ENCODE measurements at places on chromosomes 6 and 20.

- DNase-seq: no peak
These were observed 26.9 kb upstream of the MOCS1 start for GRCh38 chr6:39961178-39961577.

- DNase-seq: no peak
These were observed 553.0 kb upstream of the ADGRB3 start for GRCh38 chr6:68082086-68082485.

- DNase-seq: no peak
These were observed 84.9 kb downstream of the TIAM2 start for GRCh38 chr6:155079985-155080452.

DNA sequence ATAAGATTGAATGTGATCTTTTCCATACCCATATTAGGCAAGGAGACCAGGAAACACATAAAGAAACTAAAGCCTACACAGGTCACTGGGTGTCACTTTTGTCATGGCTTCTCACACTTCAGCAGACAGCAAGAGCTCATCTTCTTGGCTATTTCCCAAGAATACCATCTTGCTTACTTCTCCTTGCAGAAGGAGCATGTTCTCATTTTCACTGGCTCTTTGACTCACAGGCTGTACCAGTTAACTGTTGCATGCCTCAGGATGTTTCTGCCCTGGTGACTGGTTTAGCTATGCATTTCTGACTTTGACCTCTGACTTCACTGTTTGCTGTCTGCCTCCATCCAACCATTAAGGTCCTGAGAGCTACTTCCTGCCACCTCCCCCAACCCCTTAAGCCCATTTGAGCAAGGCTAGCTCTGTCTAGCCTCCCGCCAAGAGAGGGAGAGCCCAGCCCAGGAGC lies 40.3 kb upstream of the OGFRL1 start:
- DNase-seq: no peak

DNA sequence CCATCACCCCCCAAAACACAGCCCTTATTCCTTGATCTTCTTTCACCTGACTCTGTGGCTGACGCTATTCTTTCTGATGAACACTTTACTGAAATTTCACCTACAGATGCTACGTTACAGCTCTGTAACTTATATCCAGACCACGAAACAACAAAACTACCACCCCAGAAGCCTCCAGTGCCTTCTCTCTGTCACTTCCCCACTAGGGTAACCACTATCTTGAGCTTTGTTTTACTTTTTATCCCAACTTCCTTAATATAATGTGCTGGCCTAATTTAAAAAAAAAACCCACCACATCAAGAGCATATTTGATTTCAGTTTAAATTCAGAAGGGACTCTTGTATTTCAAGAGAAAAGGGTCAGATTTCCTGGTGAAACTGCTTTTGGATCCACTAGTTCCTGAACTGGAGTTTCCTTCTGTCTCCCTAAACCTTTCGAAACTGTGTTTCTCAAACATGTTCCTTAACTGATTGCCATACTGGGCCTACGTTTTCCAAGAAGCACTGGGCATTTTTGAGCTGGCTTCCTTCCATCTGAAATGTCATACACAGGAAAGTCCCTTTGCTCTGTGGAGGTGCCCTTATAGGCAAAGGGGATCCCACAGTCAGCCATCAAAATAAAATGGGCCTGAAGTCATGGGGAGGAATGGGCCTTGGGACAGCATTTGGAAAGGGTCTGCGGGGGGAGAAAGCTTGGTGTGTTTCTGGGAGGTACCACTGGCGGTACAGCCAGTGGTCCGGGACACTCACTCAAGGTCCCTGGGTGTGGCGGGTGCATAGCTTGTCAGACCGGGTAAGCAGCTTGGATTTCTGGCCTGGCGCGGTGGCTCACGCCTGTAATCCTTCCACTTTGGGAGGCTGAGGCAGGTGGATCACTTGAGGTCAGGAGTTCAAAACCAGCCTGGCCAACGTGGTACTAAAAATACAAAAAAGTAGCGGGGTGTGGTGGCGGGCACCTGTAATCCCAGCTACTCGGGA lies 25.8 kb upstream of the RTF2 start:
- no peak for DNase-seq

DNA sequence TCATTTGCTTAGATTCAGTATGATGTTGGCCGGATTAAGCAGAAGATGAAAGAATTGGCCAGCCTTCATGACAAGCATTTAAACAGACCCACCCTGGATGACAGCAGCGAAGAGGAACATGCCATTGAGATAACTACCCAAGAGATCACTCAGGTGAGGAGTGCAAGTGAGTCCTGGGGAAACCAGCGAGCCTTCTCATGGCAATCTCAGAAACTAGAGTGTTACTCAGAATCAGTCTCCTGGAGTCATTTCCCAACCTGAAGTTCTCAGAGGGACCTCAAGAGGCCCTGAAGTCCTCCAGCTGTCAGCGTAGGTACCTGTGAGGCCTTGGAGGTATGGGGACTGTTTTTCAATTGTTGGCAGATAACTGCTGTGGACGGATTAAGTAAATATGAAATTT lies 16.9 kb downstream of the STX16 start:
- no peak for DNase-seq

- DNase-seq: no peak
These were observed 77.2 kb downstream of the PTPN1 start for GRCh38 chr20:50587291-50587961.

DNA sequence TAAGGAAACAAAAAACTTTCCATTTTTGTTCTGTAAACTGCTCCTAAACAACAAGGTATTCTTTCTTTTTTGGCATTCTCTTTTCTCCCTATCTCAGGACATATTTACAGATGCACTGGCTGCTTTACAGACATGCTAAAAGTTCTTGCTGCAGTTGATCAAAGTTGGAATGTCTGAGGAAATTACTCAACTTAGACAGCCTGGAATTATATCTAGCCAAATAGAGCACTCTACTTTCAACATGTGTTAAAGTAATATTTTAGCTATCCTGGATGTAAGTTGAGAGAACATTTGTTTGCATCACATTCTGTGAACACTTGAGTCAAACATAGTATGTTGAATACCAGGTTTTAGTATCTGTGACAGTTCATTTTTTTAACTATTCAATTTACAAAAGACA lies 24.8 kb downstream of the TASP1 start:
- no peak for DNase-seq

GRCh38 chr6:85353012-85353411 lies 96.9 kb upstream of the NT5E start:
- DNase-seq: no peak

- no peak for DNase-seq
These were observed 133.4 kb upstream of the FUT9 start for GRCh38 chr6:95882371-95882770.

GRCh38 chr20:13567663-13568062 lies 71.1 kb downstream of the TASP1 start:
- DNase-seq: no peak

- no peak for DNase-seq
These were observed 96.6 kb upstream of the NAA20 start for GRCh38 chr20:19920381-19921138.

GRCh38 chr20:50578778-50579165 lies 68.6 kb downstream of the PTPN1 start:
- DNase-seq: no peak

DNA sequence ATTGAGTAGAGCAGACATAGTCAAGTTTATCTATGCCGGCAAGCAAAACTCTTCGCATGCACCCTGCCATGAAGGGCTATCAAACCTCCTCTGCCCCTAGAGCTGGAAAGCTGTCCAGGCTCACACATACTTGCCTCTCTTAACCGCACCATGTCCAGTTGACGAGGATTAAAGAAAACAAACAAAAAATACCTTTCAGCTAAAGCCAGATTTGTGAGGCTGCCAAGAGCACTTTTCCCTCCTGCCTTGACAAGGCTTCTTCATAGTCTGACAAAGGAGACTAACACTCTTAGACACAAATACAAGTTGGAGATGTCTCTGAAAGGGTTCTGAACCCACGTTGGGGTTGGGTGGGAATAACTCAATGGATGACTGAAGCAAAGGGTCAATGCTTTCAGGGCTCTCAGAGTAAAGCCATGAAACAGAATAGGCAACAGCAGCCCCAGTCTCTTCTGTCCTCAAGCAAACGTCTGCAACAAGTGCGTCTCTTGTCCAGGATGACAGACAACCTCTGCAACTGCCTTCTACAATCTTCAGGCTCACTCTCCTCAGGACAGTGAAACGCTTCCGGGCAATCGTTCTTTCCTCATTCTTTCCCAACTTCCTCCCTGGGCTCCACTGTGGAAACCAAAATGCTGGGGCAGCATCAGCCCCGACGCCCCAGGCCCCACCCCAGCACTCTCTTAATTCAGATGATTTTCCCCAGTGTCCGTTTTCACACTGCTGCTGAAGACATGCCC lies 57.8 kb downstream of the AGPAT4 start:
- DNase-seq: no peak

DNA sequence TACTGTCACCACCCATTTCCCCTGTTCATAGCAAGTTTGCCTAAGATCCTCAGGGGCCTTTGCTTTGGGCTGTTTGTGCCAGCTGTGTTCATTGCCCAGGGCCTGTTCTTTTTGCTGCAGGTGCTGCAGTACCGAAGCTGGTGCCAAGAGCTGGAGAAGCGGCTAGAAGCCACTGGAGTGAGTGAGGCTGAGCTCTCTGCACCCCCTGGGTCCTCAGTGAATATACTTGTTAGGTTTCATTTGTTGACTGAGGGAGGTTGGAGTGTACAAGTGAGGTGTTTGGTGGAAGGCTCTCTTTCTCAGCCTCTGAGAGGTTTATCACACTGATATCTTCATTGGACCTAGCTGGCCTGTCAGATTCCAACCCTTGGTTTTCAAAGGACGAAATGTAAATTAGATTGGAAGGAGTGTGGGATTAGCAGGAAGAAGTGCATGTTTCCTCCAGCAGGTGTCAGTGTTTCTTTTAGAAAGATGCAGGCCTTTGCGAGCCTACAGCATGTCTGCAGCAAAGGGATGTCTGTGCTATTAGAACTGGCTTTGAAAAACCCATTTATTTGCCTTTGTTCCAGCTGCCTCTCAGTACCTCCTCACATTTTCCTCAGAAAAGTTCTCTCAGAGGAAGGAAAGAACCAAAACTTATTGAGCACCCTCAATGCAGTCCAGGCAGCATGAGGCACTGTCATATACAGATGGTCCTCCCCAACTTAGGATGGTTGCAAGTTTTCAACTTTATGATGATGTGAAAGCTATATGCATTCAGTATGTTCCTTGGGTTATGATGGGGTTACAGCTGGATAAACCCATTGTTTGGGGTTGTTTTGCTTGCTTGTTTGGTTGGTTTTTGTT lies 8.3 kb downstream of the CEP250 start:
- no peak for DNase-seq

DNA sequence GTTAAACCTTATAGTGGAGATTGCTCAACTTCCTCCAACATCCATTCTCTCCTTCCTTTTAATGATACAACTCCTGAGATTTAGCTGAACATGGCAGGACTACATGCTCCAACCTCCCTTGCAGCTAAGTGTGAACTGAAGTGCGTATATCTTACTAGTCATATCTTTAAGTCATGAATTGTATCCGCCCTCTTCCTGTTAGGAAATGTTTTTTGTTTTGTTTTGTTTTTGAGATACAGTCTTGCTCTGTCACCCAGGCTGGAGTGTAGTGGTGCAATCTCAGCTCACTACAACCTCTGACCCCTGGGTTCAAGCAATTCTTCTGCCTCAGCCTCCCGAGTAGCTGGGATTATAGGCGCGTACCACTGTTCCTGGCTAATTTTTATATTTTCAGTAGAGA lies 8.8 kb upstream of the OSTM1 start:
- DNase-seq: no peak

DNA sequence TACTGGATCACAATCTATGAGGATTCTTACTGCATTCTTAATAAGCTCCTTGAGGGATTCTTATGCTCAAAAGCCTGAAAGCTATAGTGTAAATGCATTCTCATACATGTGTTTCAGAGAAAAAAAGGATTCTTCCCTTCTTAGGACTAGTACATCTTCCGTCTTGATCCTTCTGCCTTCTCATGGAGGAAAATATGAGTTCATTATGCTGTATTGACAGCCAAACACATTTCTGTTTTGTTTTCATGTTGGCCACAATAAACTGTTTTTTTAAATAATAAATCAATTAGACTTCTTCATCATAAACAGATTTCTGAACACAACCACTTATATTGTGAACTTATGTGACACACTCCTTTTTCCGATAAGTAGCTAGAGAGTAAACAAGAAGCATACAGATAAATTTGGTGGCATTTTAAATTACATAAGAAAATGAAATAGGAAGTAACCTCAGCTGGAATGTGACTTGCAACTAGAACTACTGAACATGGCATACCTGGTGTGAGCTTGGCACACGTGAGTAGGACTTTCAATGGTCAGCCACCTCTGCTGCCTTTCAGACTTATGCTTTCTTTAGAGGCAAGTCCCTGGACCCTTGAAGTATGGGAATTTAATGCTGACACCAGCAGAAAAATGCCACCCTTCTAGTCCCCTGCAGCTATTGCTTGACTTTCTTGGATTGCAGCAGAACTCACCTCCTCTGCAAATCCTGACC lies 350.4 kb downstream of the BCKDHB start:
- no peak for DNase-seq

GRCh38 chr20:36115925-36116324 lies 38.6 kb upstream of the EPB41L1 start:
- DNase-seq: no peak

GRCh38 chr6:77425216-77425615 lies 38.1 kb downstream of the HTR1B start:
- no peak for DNase-seq

- no peak for DNase-seq
These were observed 8.0 kb downstream of the CDH22 start for GRCh38 chr20:46300281-46300680.

DNA sequence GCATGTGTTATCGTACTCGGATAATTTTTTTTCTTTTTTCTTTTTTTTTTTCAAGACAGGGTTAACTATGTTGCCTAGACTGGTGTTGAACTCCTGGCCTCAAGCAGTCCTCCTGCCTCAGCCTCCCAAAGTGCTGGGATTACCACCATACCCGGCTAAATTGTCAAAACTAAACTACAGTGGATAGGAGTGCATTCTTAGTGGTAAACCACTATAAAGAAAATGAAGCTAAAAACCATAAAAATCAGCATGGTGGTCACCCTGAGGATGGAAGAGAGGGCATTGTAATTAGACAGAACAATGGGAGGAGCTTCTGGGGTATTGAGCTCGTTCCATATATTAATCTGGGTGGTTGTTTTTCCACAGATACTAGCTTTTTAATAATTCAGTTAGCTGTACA lies 6.2 kb upstream of the ZNF318 start:
- DNase-seq: no peak

- DNase-seq: no peak
These were observed 267.0 kb downstream of the TMEM242 start for GRCh38 chr6:157056275-157056674.

DNA sequence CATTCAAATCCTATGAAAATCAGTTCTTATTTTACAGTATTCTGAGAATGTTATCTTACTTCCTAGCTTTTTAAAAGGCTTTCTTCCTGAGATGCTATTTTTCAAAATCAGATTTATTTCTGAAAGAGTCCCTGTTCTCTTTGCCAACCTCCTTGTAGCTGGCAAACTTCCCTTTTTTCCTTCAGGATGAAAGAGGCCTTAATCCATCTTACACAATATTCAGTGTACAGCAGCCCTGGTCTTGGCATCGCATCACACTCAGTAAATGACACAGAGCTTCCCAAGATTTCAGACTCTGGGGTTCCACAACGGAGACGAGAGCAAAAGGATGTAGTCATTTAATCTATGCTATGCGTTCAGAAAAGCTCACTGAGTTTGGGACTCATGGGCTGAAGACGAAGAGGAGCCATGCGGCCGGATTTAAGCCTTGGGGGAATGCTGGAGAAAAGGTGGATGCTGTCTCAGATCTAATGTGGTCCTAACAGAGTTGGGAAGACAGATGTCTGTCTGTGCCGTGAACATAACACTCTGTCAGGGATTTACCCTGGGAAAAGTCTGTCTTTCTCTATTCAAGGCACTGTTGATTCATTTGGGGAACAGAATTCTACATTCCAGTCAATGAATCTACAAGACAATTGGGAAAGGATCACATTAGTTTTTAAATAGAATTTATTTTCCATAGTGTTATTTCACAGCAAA lies 616.4 kb upstream of the AGPAT4 start:
- DNase-seq: no peak

Data from pancreas (tissue), 10 donors.